SK-N-DZ (cell line): ENCODE measurements at places on chromosomes 4 and X.

DNA sequence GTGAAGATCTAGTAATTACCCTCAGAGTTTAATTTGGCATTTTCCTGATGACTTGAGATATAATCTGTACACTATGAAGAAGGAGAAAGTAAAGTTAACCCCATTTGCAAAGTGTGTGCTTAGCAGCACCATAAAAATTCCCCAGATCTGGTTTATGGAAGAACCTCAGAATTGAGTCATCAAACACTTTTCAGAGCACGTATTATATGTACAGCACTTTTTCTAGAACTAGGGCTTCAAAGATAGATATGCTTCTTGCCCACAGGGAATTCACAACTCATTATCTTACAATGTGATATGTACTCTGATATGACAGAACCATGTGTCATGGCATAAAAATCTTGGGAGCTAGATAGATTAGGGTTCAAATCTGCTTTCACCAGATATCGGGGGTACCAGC lies 150.9 kb downstream of the SLC10A7 start:
- no peak for DNase-seq

- no peak for DNase-seq
These were observed 100.8 kb upstream of the TENM3 start for GRCh38 chr4:182142176-182143085.

- no peak for DNase-seq
These were observed 335.8 kb upstream of the SFRP2 start for GRCh38 chr4:154124539-154125255.

- no peak for DNase-seq
These were observed 22.4 kb downstream of the SH3TC1 start for GRCh38 chr4:8221476-8221875.

DNA sequence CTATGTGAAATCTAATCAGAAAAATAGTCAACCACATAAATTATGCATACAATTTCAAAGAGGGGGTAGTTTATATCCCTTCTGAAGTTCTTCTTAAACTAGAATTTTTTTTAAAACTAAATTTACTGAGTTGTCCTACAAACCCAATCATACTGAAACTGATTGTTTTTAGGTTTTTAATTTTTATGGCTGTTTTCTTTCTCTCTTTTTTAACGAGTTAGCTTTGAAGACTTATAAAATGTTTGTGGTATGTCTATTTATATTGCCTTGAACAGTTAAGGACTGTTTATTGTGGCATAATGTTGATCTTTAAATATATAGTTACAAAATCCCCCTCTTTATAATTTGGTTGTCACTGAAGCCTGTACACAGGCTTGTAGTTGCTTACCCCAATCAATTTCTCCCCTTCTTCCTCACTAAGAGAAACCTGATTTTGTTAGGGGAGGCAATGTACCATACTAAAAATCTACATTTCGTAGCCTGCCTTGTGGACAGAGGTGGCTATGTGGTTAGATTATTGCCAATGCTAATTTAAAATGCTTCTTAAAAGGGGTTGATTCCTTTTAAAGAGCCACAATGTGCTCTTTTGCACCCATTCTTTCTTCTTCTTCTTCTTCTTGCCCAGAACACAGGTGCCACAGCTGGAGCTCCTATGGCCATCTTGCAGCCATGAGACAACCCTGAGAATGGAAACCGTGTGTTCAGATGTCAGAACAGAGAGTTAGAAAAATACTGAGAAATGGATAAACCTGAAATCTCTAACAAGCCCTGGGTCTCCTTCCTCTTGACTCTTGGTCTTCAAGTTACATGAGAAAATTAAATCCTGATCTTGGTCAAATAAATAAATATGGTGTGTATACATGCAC lies 102.7 kb upstream of the ZNF827 start:
- no peak for DNase-seq

DNA sequence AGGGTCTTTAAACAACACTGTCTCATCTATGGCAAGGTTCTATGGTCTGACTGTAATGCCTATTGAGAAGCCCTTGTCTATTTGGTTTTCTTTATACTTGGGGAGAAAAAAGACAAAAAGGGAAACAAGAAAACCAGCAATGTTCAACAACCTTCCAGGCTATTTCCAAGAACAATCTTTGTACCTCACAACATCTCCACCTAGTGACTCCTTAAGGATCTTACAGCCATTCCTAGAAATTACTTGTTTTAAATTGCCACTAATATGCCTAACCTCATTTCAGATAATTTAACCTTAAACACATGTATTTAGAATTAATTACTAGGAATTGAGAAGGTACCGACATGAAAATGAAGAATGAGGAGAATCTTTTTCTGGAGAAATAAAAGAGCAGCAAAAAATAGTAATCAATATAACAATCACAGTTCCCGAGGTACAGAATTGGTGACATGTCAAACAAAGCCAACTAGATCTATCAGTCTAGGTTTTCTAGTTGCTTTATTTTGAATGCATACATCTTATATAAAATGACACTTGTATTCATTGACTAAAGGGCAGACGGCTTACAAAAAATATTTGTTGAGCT lies 1.6 kb upstream of the RBM46 start:
- peak; percentile 9 for DNase-seq

DNA sequence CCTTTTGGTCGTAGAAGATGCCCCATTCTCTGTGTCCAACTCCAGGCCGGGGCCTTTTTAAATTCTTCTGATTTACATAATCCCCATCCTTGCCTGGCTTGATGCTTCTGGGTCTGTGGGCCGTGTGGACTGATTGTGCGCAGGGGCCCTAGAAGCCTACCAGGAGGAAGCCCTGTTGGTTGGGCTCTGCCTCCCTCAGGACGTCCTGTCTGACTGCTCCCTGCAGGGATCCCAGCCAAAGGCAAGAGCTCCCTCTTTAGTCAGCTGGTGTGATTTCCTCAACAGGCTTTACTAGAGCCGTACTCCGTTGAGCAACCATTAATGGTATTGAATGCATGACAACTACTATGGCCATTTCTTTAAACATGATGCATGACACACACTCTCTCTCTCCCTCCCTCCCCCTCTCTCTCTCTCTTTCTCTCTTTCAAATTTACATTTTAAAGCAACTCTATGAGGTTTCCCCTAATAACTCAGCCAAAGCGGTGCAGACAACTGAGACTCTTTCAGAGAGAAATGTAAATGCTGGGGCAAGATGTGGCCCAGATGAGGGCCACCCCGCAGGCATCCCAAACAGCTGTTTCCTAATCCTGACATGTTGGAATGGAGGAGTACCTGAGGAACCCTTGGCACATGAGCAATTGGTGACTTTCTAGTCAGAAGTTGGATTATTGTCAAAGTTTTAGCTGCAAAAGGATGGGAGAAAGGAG lies 117.3 kb downstream of the DRD5 start:
- no peak for DNase-seq

GRCh38 chrX:37787423-37787869 lies 7.6 kb downstream of the CYBB start:
- no peak for DNase-seq

DNA sequence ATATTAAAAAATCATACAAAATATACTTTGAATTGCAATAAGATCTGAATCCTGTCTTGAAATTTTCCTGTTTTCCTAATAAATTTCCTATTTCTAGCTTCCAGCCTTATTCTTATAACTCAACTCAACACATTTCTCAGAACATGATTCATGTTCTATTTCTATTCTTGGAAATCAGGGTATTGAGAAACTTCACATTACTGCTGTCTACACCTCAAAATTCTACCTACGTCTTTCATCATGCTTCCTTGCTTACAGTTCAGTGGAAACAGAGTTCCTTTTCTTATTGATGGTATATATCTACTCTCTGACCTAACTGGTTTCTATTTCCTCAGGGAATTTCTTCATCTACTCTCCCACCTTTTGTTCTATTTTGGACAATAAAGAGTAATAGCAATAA lies 2139.0 kb downstream of the ARAP2 start:
- DNase-seq: no peak

- DNase-seq: no peak
These were observed 182.8 kb upstream of the GRID2 start for GRCh38 chr4:92120810-92121498.

GRCh38 chrX:39261446-39262147 lies 460.3 kb downstream of the MID1IP1 start:
- peak; percentile 36 for DNase-seq

- DNase-seq: no peak
These were observed 91.7 kb downstream of the CORIN start for GRCh38 chr4:47746122-47746521.

GRCh38 chrX:41733939-41734338 lies 10.0 kb downstream of the GPR82 start:
- no peak for DNase-seq

DNA sequence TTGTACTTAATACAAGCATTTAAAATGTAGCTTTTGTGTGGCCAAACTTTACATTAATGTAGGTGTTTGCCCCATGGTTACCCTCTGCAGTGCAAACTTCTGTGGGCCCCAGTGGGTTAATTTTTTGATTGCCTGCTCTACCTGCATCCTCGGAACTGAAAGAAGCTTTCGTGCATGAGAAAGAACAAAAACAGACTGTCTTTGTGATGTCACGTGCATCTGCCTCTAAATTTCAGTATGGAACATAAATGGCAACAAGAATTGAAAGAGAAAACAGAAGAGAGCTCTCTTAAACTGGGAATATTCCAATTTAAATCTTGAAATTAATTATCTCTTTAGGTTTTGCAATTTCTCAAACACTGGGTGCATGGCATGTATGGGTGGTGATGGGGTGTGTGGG lies 182.4 kb upstream of the LCORL start:
- DNase-seq: no peak

- DNase-seq: no peak
These were observed 88.6 kb downstream of the HPRT1 start for GRCh38 chrX:134548257-134549201.

GRCh38 chr4:181971973-181972372 lies 271.2 kb upstream of the TENM3 start:
- no peak for DNase-seq

DNA sequence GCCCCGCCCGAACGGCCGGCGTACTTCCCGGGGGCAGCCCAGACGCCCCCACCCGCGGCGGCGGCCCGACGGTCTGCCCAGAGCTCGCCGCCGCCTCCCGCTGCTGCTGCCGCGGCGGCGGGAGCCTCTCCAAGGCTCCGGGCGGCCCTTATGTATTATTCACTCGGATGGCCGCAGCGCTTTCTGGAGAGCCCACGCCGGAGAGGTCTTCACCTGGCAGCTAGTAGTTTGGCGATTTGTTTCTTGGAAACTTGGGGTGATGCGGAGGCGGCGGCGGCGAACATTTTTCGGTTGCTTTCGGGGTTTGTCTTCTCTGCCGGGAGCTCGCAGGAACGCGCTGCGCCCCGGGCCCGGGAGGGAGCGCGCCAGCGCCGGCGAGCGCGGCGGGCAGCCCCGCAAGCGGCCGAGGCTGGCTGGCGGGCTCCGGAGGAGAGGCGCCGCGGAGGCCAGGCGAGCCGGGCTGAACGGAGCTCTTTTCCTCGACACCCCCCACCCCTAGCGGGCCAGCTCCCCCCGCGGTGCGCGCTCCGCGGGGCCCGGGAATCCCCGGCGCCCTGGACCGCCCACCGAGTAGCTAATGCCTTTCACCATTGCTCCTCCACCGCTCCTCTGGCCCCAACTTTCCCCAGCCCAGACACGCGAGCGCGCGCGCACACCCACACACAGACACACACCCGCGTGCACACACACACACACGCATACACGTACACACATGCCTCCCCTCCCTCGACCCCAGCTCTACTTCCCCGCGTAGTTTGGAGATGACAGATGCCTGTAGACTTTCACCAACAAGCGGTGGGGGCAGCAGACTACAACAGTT lies 113.5 kb downstream of the DHX15 start:
- DNase-seq: peak; percentile 14

GRCh38 chr4:108042927-108043326 lies 53.2 kb downstream of the HADH start:
- no peak for DNase-seq

DNA sequence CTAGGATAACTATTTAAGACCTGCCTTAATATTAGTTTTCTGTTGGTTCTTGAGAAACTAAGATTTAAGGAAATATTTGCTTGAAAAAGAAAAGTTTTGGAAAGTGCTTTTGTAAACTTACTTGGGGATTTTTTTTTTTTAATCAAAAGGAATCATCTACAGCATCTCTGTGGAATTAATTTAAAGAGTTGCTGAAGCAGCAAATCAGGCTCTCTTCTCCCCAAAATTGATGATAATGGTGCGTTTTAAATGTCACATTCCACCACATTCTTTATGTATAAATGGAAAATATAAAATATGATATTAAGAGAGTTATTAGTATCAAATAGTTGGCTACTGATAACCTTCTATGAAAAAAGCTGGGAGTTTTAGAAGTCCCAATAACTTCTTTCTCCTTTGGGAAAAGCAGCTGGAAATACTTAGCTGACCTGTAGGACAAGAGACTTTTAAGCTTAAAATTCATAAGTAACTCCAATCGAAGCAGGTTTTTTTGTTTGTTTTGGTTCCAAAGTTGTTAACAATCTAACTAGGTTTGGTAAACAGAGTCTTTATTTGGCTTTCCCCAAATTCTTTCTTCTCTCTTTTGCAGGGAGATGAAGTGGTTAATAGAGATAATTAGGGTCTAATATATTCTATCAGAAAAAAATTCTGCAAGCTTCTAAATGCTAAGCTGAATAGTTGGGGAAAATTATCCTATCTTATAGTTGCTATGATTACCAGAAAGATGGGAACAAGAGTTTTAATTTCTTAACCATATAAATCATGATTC lies 4.4 kb downstream of the KLF3 start:
- DNase-seq: no peak

GRCh38 chrX:52082578-52082977 lies 13.6 kb upstream of the MAGED4B start:
- no peak for DNase-seq

GRCh38 chrX:9943420-9943819 lies 23.7 kb upstream of the CLDN34 start:
- no peak for DNase-seq

DNA sequence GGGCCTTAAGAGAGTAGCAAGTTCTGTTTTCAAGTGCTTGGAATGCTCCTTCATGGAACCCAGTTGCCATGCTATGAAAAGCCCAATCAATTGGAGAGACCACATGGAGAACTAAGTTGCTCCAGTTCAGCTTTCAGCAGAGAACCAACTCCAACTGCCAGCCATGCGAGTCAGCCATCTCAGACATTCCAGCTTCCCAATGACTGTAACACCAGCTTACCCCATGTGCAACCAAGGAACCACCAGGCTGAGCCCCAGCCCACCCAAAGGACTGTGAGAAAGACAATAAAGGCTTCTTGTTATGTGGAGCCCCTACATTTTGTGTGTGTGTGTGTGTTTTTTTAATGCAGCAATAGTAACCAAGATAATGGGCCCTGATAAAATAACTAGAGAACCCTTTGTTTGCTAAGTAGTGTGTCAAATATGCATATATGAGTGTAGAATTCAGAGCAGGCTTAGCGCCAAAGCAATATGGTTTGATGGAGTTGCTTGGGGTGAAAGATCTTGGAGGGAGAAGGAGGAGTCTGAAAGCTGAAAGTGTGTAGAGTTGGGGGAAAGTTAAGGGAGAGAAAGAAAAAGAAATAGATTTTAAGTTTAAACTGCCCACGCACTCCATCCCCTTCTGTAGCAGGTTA lies 35.0 kb upstream of the CCKAR start:
- no peak for DNase-seq

GRCh38 chr4:15719506-15719905 lies 16.6 kb downstream of the BST1 start:
- no peak for DNase-seq

- DNase-seq: no peak
These were observed 708 bp upstream of the PCGF3 start for GRCh38 chr4:704971-705277.
